Activated CD4-positive, alpha-beta T cell treated with anti-CD3 and anti-CD28 coated beads for 48 hours (primary cell): ENCODE measurements at places on chromosomes 12 and 14.

GRCh38 chr12:7948589-7949260 is 12.7 kb upstream of the SLC2A3 start:
- no peak for DNase-seq

- DNase-seq = no peak
Measured at GRCh38 chr12:39946361-39947280, 159.3 kb downstream of the SLC2A13 start.

- DNase-seq = no peak
Measured at GRCh38 chr14:59246566-59246965, 58.1 kb downstream of the DAAM1 start.

- DNase-seq = no peak
Measured at GRCh38 chr14:83777516-83777915, 1752.4 kb upstream of the FLRT2 start.

GRCh38 chr14:100031506-100032281 is 33.5 kb upstream of the EVL start:
- no peak for DNase-seq

GRCh38 chr14:21494902-21495762 is 16.0 kb downstream of the METTL3 start:
- DNase-seq = no peak

DNA sequence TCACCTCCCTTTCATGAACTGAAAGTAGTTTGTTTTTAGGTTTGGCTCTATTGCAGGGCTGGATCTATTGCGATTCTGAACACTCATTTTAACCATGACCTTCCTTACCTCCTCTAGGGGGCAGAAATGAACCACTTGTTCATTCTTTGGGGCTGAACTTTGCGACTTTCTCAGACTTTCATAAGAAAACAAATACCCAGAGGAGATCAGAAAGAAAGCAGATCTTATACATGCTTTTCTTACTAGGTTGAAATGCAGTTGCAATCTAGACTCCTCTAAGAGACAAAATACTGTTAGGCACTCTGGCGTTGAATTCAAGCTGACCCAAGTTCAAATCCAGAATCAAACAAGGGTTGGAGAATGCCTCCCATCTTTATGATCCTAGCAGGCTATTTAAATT is 32.6 kb upstream of the PLEKHG3 start:
- no peak for DNase-seq

- no peak for DNase-seq
Measured at GRCh38 chr12:15875863-15876262, 6.3 kb upstream of the STRAP start.

- DNase-seq = peak; percentile 56
Measured at GRCh38 chr14:68986926-68987652, 8.0 kb upstream of the ACTN1 start.

DNA sequence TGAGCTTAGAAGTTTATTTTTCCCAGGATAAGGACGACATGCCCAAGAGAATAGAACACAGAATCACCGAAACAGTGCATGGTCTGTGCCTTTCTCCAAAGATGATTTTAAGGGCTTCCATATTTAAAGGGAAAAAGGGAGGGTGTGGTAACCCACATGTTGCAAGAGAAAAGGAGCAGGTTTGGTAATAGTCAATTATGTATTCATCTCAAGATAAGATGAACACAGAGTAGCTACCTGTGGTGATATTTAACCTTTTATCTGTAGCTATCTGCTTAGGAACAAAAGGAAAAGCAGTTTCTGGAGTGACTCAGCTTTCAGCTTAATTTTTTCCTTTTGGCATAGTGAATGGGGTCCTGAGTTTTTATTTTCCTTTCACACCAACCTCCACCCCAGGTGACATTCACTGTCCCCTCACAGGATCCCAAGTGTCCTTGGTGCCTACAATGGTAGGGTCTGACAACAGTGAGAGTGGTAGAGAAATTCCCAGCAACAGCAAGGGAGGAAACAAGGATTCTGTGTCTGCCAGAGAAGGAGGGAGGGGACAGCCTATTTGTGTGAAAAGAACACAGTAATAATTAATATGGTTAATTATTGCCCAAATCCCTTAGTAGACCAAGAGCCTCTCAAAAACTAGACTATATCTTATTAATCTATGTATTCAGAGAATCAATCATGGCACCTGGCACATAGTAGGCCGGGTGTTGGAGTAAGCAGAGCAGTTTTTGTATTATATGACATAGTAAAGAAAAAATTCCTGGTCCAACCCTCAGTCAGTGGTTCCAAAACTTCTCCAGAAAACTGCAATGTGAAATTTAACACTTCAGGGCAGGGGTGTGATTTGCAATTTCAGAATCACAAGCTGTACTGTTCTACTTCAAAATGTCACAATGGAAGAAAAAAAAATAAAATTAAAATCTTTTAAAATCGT is 154.5 kb downstream of the PHLDA1 start:
- no peak for DNase-seq

DNA sequence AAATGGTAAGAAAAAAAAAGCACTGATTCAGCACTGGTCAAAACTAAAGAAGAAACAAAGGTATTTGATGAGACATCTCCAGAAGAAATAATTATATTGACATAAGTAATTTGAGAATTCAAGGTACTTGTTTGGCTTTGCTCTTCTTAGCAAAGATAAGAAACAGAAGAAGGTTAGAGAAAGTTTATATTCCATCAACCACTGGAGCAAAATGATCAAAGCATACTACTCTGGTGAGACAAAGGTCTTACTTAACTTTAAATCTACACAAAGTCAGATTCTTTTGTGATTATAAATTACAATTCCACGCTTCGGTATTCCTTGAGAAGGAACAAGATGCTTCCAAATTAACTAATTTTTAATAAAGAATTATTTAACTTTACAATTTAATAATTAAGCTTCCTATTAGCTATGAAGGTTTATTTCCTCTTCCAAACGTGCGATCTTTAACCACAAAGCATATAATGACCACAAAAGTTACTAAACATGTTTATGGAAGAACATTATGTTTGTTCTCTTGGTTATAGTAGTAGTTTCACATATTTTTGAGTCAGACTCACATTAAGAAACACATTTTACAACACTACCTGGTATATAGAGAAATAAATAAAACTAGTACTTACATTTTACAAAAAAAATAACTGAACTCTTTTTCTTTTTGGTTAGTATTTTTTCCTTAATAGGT is 53.4 kb downstream of the METTL25 start:
- DNase-seq = no peak

- no peak for DNase-seq
Measured at GRCh38 chr12:12480074-12480473, 82.6 kb downstream of the DUSP16 start.

DNA sequence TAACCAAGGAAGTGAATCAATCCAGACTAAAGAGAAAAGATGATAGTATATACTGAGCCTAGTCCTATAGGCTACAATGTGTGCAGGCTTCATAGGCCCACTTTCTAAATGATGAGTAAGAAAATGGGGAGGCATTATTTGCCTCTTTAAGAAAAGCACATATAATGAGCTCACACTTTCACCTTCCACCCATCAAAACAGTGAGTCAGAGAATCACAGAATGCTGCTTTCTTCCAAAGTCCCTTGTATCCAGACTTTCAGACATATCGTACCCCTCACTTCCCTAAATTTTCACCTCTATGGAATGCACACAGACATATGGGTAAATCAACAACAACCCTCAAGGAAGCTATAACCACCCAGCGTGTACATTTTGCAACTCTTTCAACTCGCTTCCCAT is 286.4 kb upstream of the PRKD1 start:
- no peak for DNase-seq

GRCh38 chr14:79418649-79419415 is 792.5 kb downstream of the DIO2 start:
- no peak for DNase-seq

GRCh38 chr12:109301643-109302168 is 7.4 kb downstream of the FOXN4 start:
- DNase-seq = no peak

DNA sequence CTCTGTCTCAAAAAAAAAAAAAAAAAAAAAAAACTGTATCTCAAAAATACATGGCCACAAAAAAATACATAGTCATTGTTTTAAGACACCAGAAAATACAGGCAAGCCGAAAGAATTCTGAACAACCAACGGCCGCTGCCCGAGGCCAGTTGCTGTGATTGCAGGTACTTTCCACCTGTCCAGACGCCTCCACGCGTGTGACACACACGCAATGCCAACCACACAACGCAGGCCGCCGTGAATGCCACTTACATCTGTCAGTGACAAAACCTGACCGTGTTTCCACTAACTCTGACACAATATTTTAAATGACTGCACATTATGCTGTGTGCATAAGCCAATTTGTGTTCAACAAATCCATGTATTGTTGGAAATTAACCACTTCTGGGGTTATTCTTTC is 22.4 kb upstream of the INF2 start:
- DNase-seq = no peak

GRCh38 chr12:108620236-108620879 is 13.3 kb downstream of the SELPLG start:
- DNase-seq = no peak

DNA sequence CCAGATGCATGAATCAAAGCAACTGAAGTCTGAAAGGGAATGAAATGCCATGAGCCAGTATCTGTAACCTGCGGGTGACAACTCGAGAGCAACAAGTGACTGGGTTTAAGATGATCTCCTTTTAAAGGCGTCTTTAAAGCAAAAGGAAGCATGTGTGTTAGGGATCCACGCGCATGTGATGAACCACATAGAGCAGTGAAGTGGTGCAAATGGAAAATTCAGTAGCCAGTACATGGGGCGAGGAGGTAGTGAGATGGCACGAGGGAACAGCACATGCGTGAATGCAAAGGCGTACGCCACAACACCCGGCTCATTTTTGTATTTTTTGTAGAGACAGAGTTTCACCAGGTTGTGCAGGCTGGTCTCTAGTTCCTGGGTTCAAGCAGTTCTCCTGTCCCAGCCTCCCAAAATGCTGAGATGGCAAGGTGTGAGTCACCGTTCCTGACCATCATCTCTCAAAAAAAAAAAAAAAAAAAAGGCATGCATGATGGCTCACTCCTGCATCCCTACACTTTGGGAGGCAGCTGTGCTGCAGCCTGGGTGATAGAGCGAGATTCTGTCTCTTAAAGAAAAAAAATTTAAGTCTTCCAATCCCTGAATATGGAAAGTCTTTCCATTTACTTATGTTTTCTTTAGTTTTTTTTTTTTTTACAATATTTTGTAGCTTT is 24.6 kb upstream of the BCL7A start:
- DNase-seq = no peak

DNA sequence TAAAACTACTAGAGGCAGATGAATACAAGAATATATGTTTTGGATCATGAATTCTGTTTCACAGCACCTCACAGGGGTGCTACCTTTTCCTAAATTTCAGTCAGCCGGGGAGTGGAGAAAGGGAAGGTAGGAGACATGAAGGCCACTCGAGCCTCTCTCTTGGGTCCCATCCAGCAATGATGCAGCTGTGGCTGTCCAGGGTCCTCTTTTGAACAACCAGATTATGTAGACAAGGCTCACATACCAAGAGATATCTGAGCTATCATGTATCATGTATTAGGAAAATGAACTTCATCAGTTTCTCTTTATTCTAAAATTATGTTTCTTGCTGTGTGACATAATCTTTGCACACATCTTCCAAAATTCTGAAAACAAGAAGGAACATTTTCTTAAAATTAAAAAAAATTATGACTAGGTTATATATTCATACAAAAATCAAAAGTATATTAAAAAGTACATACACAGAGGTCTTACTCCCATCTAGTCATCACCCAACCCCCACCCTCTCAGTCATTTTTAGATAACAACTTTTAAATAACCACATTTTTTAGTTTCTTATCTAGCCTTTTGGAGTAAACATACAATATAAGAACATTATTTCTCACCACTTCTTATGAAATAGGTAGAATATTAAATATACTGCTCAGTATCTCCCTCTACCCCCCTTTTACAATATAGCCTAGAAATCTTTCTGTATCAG is 88.7 kb downstream of the ACADS start:
- no peak for DNase-seq

DNA sequence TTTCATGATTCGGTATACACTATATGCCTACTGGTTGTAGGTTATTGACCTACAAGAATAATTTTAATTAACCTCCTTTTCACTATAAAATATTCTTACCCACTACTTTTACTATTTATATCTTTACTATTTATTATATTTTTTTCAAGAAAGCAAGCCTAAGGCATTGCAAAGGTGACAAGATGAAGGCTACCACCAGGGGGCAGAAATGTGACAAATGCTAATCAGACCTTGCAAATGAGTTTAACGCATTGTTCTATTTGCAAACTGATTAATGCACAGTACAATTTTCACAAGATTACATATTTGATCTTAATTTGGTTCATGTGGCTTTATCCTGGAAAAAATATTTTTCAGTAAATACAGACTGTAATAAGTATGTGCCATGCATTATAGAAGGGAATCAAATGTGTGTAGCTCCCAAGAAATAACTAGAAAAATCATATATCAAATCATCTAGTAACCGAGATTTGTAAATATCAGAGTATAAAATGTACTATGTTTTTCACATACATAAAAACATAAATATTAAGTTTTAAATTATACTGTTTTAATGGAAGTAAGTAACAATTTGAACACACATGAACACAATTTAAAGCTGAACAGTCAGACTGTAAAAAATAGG is 107.0 kb downstream of the ADAMTS20 start:
- DNase-seq = peak; percentile 75

GRCh38 chr14:54208751-54209150 is 188.1 kb upstream of the CDKN3 start:
- no peak for DNase-seq

DNA sequence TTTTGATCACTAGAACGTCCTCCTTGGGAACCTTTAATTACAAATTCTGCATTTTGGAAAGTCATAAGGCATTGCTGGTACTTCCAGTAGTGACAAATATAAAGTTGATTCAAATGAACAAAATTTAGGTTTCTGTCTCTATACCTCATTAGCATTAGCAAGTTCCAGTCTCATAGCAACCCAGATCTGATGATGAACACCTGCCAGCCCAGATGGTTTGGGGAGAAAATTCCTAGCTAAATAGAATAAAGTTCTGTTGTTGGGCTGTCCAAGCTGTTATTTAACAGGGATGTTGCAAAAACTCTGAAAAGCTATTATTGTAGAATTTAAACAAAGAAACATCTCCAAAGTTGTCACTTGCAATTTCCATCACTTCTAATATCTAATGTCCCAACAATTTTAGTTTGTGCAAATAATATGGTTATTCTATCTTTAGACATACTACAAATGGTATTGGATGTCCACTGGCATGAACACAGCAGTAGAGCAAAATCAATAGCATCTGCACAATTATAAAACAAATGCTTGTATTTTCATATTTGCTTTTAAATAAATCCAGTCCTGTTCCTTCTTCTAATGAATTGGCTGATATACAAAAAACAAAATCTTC is 299.4 kb downstream of the SLC16A7 start:
- no peak for DNase-seq
